ENCODE measurements at places on chromosomes 7 and 10. TPM values are rescaled to one million over a fixed set of nuclear protein-coding genes. Genes with fewer than 3 reads are reported as not detected.

Gene HOXA6
- 3.6 TPM for total RNA-seq

Gene FERD3L
- not detected for total RNA-seq

Gene TMEM178B
- under 0.01 TPM for total RNA-seq

Gene SP8
- not detected for total RNA-seq

Gene HOXA13
- total RNA-seq, result not detected

Gene LRRC61
- total RNA-seq, result 0.33 TPM

Gene PLEKHA8
- total RNA-seq, result 15.5 TPM

Gene CALN1
- not detected for total RNA-seq

Gene GRM3
- not detected for total RNA-seq

Gene NUDT13
- total RNA-seq, result 2.1 TPM

Gene PRKRIP1
- 16.3 TPM for total RNA-seq

Gene GPNMB
- 177 TPM for total RNA-seq

Gene CYP17A1
- total RNA-seq, result not detected

Gene FHIP2A
- 25.7 TPM for total RNA-seq

Gene CABCOCO1
- 0.26 TPM for total RNA-seq

Gene TMEM213
- total RNA-seq, result not detected

Gene ZDHHC6
- 28.0 TPM for total RNA-seq

Gene TMEM196
- total RNA-seq, result not detected

Gene SLC13A1
- not detected for total RNA-seq

Gene ZNF727
- 6.4 TPM for total RNA-seq

Gene ARHGEF35
- 0.51 TPM for total RNA-seq

Gene EGFR
- total RNA-seq, result 36.0 TPM

Gene GDF2
- not detected for total RNA-seq

Gene RASA4
- total RNA-seq, result 6.2 TPM

Gene NODAL
- not detected for total RNA-seq

Gene TRPV5
- not detected for total RNA-seq

Gene ZNF862
- total RNA-seq, result 8.0 TPM

Gene SDK1
- 8.6 TPM for total RNA-seq

Gene TRIL
- total RNA-seq, result 0.17 TPM

Gene MYO3A
- total RNA-seq, result not detected

Gene GRID1
- total RNA-seq, result 0.33 TPM

Gene MNX1
- not detected for total RNA-seq

Gene SCD
- 367 TPM for total RNA-seq

Gene KLF14
- total RNA-seq, result under 0.01 TPM

Gene STEAP1B
- 10.3 TPM for total RNA-seq

Gene ANLN
- total RNA-seq, result 21.5 TPM

Gene SAMD9L
- total RNA-seq, result 15.7 TPM

Gene ANKRD61
- 0.26 TPM for total RNA-seq

Gene VIPR2
- under 0.01 TPM for total RNA-seq

Gene SKAP2
- total RNA-seq, result 16.7 TPM

Gene AKR1C8
- not detected for total RNA-seq

Gene RBP3
- not detected for total RNA-seq

Gene PROSER2
- total RNA-seq, result 1.8 TPM

Gene ANKRD2
- total RNA-seq, result 1.8 TPM

Gene MPP7
- total RNA-seq, result 0.99 TPM

Gene FAM13C
- total RNA-seq, result 3.9 TPM

Gene ST7
- total RNA-seq, result 17.5 TPM

Gene NXPH1
- total RNA-seq, result not detected

Gene IFT22
- 19.8 TPM for total RNA-seq

Gene WDR86
- 1.0 TPM for total RNA-seq

Gene RNF32
- 2.8 TPM for total RNA-seq

Gene SLC26A5
- not detected for total RNA-seq
